ENCODE measurements at places on chromosomes 12 and 14. TPM values are rescaled to one million over a fixed set of nuclear protein-coding genes. Genes with fewer than 3 reads are reported as not detected.

Gene KIF5A
- total RNA-seq: 1.3 TPM

Gene CLEC14A
- not detected for total RNA-seq

Gene KCNJ8
- total RNA-seq: not detected

Gene MYO1H
- not detected for total RNA-seq

Gene TMEM132C
- total RNA-seq: not detected

Gene IL23A
- 8.6 TPM for total RNA-seq

Gene TAS2R9
- total RNA-seq: not detected

Gene IL26
- total RNA-seq: 0.39 TPM

Gene RFX4
- not detected for total RNA-seq

Gene FGF23
- total RNA-seq: not detected

Gene FSCB
- total RNA-seq: not detected

Gene NELL2
- total RNA-seq: 12.1 TPM

Gene SYCP3
- total RNA-seq: 0.93 TPM

Gene PRB2
- total RNA-seq: not detected

Gene FGD4
- total RNA-seq: 0.16 TPM

Gene SLC6A15
- total RNA-seq: not detected

Gene LRTM2
- not detected for total RNA-seq

Gene HECTD1
- total RNA-seq: 107 TPM

Gene OR9K2
- total RNA-seq: not detected

Gene CLEC4C
- total RNA-seq: not detected

Gene SNW1
- 113 TPM for total RNA-seq

Gene ZBTB42
- total RNA-seq: 5.4 TPM

Gene CREBL2
- 17.6 TPM for total RNA-seq
